Activated B cell treated with CpG ODN at 0.5 μM for 24 hours (primary cell): ENCODE measurements at places on chromosomes 13 and 19. TPM values are rescaled to one million over a fixed set of nuclear protein-coding genes. Genes with fewer than 3 reads are reported as not detected.

- H3K27me3 ChIP-seq: peaks cover 13% of the 10 kb centered on the region
- no peak for DNase-seq
- no peak overlapping the region for H3K27ac ChIP-seq
- peaks cover 11% of the 10 kb centered on the region for H3K4me1 ChIP-seq
These were observed 17.0 kb upstream of the TMEM255B start for GRCh38 chr13:113742000-113742441.

LGALS14 gene
- total RNA-seq: not detected in 2 replicates

DLL3 gene
- total RNA-seq: 0.53 and 0.73 TPM in 2 replicates

NAPA gene
- 56.8 and 70.6 TPM in 2 replicates for total RNA-seq

- H3K4me3 ChIP-seq: no peak overlapping the region
- DNase-seq: no peak
- H3K27me3 ChIP-seq: no peaks in the 10 kb centered on the region
- H3K4me1 ChIP-seq: no peaks in the 10 kb centered on the region
These were observed 155.6 kb downstream of the POSTN start for GRCh38 chr13:37442996-37443395.

DNA sequence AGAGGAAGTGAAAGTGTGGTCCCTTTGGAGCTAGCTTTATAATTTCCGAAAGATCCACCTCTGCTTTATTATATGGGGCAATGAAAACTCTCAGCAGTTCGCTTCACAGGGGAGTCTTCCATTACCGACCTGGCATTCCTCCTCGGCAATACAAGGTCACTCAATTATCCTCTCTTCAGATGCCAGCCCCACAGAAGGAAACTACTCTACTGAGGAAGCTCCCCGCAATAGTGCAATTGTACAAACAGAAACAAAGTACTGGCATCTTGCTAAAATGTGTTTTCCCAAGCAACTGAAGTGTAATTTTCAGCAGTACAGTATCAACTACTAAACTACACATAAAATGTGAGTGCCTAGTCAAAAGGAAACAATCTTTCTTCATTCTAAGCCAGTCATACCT lies 702.0 kb downstream of the PCDH9 start:
- no peaks in the 10 kb centered on the region for H3K4me1 ChIP-seq
- H3K27ac ChIP-seq: no peak overlapping the region
- H3K4me3 ChIP-seq: no peak overlapping the region
- DNase-seq: no peak

ZNF229 gene
- total RNA-seq: 3.1 and 3.7 TPM in 2 replicates

CEACAM8 gene
- total RNA-seq: not detected in 2 replicates

TRPC4 gene
- total RNA-seq: not detected in 2 replicates

DNA sequence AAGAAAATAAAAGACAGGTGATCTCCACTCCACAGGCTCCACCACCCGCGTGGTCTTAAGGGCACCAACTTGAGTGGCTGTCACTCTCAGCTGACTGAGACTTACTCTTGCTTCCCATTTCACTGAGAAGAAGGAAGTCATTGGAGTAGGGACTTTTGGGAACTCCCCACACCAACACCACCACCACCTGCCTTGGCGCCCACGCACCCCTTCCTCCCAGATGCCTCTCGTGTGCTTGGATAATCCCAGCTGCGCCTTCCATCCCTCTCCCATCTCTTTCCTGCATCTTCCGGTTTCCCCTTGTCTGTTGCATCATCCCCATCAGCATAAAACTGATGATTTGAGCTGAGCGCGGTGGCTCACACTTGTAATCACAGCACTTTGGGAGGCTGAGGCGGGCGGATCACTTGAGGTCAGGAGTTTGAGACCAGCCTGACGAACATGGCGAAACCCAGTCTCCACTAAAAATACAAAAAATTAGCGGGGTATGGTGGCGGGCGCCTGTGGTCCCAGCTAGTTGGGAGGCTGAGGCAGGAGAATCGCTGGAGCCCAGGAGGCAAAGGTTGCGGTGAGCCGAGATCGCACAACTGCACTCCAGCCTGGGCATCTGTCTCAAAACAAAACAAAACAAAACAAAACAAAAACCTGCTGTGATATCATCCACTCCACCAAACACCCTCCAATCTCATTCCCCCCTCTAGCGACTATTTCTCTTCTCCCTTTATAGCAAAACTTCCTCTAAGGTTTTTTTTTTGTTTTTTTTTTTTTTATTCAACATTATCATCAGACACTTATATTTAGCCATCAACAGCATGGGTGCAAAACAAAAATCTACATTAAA lies 25.5 kb downstream of the AP2S1 start:
- peak overlapping the region; percentile 69 for H3K4me3 ChIP-seq
- no peaks in the 10 kb centered on the region for H3K36me3 ChIP-seq
- DNase-seq: no peak

DNA sequence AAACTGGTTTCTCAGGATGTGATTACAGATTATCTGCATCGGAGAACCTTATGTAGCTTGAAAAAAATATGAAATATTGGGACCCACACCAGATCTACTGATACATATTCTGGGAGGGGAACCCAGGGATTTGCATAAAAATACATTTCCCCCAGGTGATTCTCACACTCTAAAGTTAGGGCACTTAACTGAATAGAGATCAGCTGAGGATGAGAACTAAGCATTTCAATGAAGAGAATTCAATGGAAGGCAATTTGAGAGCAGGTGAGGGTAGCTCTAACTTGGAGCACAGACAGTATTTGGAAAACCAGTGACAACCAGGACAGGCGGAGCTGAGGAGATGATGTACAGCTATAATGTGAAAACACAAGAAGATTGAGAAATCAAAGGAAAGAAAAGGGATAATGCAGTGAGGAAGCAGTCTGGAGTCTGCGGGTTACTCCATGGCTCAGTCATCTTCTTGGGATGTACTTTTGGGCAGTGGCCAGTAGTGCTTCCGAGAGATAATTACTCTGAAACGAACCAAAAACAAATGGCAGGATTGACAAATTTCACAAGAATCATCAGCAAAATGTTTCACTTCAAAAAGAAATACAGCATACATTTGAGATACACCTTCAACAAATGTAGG lies 6.1 kb upstream of the OXGR1 start:
- H3K27me3 ChIP-seq: peaks cover 5% of the 10 kb centered on the region
- no peaks in the 10 kb centered on the region for H3K36me3 ChIP-seq
- H3K4me3 ChIP-seq: no peak overlapping the region
- no peak for DNase-seq
- peaks cover 4% of the 10 kb centered on the region for H3K4me1 ChIP-seq
- no peak overlapping the region for H3K27ac ChIP-seq

- H3K4me3 ChIP-seq: no peak overlapping the region
- H3K36me3 ChIP-seq: no peaks in the 10 kb centered on the region
- H3K27ac ChIP-seq: no peak overlapping the region
- no peaks in the 10 kb centered on the region for H3K27me3 ChIP-seq
- H3K4me1 ChIP-seq: no peaks in the 10 kb centered on the region
These were observed 9.8 kb downstream of the KCTD15 start for GRCh38 chr19:33806434-33806881.

MAU2 gene
- 107 and 126 TPM in 2 replicates for total RNA-seq

DNA sequence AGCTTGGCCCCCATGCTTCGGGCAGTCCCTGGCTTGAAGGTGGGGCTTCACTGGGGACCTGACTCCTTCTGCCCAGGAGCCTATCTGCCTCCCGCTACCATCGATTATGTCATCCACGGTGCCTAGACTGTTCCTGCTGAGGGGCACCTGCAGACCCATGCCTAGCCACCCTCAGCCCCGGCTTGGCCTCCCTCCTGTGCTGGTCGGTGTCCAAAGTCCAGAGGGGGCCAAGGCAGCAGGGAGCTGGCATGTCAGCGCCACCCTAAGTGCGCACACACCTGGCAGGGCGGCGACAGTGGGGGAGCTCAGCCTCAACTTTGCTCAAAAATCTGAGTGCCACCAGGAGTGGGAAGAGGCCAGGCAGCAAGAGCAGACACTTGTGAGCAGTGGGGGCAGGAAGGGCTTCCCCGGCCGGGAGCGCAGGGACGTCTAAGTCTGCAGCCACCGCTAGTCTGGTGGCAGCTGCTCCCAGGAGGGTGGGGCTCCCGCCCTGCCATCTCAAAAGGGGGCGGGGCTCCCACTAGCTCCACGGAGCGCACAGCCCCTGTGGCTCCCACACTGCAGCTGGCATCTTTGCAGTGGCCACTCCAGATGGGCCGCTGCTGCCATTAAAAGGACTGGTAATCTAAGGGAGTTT lies 13.5 kb upstream of the URAD start:
- H3K4me3 ChIP-seq: no peak overlapping the region
- H3K36me3 ChIP-seq: no peaks in the 10 kb centered on the region
- H3K27me3 ChIP-seq: no peaks in the 10 kb centered on the region
- no peak for DNase-seq

- no peak overlapping the region for H3K27ac ChIP-seq
- H3K36me3 ChIP-seq: no peaks in the 10 kb centered on the region
- no peaks in the 10 kb centered on the region for H3K4me1 ChIP-seq
- no peak for DNase-seq
- H3K27me3 ChIP-seq: peaks cover 1% of the 10 kb centered on the region
These were observed 447.6 kb downstream of the SUCLA2 start for GRCh38 chr13:47553329-47553977.

LCP1 gene
- 948 and 977 TPM in 2 replicates for total RNA-seq

- no peak for DNase-seq
- no peak overlapping the region for H3K4me3 ChIP-seq
- peaks cover 5% of the 10 kb centered on the region for H3K4me1 ChIP-seq
- no peaks in the 10 kb centered on the region for H3K27me3 ChIP-seq
- no peak overlapping the region for H3K27ac ChIP-seq
These were observed 8.1 kb upstream of the KPTN start for GRCh38 chr19:47492137-47492533.

DNA sequence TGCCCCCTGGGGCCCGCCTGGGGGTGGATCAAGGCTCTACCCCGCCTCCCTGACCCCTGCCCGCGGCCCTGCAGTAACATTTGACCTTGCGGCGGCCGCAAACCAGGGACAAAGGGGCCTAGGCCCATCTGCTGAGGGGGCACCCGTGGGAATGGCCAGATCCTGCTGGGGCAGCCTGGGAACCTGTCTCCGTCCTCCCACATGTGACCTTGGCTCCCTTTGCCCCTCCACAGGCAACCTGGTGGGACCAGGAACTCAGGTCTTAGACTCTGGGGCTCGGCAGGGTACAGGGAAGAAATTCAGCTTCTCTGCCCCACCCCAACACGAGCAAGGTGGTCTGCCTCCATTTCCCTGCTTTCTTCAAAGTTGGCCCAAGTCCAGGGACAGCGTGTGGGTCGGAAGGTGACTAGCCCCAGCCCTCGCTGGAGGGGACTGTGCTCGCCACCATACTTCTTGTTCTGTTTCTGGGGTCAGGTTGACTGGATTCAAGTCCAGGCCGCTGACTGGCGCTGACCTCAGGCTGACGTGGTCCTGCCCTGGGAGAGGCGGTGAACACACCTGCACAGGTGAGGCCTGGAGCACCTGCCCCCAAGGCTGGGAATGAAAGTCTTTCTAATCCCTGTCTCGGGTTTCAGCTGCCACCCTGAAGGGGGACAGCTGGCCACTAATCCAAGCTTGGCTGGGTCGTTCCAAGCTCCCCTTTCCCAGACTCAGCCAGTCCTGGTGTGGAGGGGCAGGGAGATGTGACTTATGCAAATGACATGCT lies 2.5 kb upstream of the NR2F6 start:
- peaks cover 3% of the 10 kb centered on the region for H3K4me1 ChIP-seq
- no peaks in the 10 kb centered on the region for H3K27me3 ChIP-seq

- peak; percentile 73 for DNase-seq
- peaks cover 18% of the 10 kb centered on the region for H3K36me3 ChIP-seq
- peaks cover 23% of the 10 kb centered on the region for H3K4me1 ChIP-seq
- H3K27ac ChIP-seq: peak overlapping the region; percentile 41
- H3K4me3 ChIP-seq: no peak overlapping the region
These were observed 8.3 kb upstream of the MZF1 start for GRCh38 chr19:58581227-58582141.

DNA sequence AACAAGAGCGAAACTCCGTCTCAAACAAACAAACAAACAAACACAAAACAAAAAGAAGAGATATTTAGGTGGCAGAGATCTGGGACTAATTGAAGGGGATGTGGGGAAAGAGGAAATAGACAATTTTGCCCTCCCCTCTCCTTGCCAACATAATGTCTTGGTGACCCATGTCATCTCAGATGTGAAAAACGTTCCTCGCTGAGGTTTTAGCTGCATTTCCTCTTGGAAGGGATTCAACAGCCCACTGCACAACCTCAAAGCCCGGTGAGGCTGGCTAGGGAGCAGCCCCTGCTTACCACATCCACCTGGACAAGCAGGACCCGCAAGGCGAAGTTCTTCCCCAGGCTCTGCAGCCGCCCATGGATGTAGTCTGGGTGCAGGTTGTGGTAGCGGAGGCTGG lies 4.9 kb downstream of the ERCC1 start:
- DNase-seq: no peak
- H3K36me3 ChIP-seq: peaks cover 63% of the 10 kb centered on the region
- peak overlapping the region; percentile 82 for H3K27ac ChIP-seq
- H3K27me3 ChIP-seq: no peaks in the 10 kb centered on the region
